ENCODE measurements at places on chromosomes 5 and 9.

GRCh38 chr5:80308526-80308925, 11.3 kb upstream of the SPZ1 start:
- DNase-seq: no peak

GRCh38 chr5:116359592-116359991, 215.0 kb downstream of the SEMA6A start:
- DNase-seq: no peak

GRCh38 chr9:17793713-17794622, 215.1 kb downstream of the SH3GL2 start:
- DNase-seq: peak; percentile 7

GRCh38 chr5:151080613-151081430, at the start of gene TNIP1:
Gene TNIP1, minus strand, starts transcription at chr5:151081034. Its CDS starts 15,939 bp downstream, at chr5:151065095.
- DNase-seq: peak; percentile 94

GRCh38 chr5:16961131-16961530, 25.0 kb upstream of the MYO10 start:
- no peak for DNase-seq

DNA sequence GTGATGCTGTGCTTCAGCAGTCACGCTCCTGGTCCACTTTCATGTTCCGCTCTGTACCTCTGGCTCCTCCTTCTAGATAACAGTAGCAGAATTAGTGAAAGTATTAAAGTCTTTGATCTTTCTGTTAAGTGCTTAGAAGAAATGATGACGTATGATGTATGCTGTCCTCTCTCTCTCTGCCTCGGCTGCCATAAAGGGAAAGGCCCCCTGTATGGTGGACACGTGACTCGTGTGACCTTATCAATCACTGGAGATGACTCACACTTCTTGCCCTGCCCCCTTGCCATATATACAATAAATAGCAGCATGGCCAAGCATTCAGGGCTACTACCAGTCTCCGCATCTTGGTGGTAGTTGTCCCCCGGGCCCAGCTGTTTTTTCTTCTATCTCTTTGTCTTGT, 100.3 kb downstream of the SYK start:
- DNase-seq: no peak

DNA sequence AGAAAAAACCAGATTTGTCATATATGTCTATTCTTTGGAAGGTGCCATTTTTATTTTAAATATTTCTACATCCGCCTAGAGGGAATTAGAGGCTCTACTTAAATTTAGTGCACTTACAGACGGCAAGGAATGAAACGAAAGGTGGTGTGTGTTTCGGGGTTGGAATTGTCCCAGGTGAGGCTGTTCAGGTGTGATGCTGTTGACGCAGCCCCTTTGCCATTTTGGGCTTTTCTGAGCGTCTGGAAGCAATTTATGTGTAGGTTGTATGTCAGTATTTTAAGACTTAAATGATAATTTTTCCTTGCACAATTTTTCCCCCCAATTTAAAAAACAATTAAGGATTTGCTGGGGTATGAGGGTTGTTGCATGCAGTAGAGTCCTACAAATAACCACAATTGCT, 2.0 kb downstream of the TENT4A start:
- no peak for DNase-seq

- no peak for DNase-seq
Observed at GRCh38 chr5:68894673-68895072, 199.1 kb upstream of the SLC30A5 start.

- DNase-seq: no peak
Observed at GRCh38 chr9:99638971-99639370, 182.7 kb upstream of the NR4A3 start.

- DNase-seq: no peak
Observed at GRCh38 chr5:166493612-166494011, 1797.8 kb upstream of the WWC1 start.

GRCh38 chr5:32339198-32339597, 26.5 kb upstream of the MTMR12 start:
- no peak for DNase-seq

GRCh38 chr9:93254806-93255493, 71.0 kb downstream of the WNK2 start:
- DNase-seq: no peak

DNA sequence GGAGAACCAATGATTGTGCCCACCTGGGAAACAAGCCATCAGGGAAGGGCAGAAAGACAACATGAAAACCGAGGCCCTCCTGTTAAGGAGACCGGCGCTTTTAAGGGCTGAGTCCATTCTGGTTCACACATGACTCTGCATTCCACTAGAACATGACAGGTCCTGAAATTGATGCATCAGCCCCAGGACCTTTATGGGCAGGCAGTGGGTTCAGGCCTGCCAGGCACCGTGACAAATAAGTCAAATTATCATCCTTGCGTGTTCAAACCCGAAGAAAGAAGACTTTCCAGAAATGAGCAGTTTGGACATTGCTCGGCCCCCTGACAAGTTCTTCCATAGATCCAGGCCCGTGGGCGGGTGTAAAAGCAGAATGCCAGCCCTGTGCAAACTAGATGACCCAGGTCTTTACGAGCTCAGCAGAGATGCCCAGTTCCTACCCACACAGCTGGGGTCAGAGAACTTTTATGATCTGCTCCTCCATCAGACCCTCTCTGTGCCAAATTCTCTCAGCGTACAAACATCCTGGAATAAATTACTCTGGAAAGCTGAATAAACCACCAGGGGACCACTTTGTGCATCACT, 295.5 kb upstream of the WWC1 start:
- no peak for DNase-seq

GRCh38 chr5:115686738-115687074, 60.9 kb upstream of the TMED7 start:
- no peak for DNase-seq

DNA sequence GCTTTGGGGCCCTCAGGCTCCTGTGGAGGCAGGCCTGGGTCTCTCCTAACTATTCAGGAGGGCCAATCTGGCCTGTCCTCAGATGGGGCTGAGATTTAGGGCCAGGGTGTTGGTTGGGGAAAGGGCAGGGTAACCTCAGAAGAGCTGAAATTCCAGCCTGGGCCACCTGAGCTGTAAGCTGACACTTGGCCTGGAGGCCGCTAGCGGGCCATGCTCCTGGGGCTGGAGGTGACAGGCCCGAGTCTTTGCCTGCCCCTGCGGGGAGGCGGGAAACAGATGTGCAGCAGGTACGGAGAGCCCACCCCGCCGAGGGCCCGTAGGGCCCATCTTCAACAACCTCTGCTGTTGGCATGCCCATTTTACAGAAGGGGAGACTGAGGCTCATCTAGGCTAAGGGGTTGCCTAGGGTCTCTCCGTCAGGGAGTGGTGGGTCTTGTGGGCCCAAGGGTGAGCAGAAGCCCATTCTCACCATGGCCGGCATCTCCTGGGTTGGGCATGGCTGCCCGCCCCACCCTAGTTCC, 69.5 kb downstream of the RXRA start:
- DNase-seq: no peak

DNA sequence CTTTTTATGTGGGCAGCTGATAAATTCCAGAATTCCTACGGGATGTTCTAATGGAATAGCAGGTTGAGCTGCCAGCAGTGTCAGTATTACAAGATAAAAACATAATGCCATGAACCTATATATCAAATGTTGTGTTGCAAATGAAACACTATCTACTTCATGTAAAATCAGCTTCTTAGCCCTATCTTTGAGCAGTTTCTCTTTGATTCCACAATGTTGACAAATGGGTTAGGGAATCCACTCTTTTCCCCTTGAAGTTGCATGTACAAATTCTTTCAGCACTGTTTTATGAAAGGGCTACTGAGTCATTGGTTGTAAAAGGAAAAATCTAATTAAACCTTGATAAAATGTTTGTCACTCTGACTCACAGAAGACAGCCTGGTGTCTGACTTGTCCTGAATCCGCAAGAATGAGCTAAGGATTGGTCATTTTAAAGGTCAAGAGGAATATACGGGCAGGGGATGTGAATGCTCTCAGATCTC, 950.6 kb upstream of the NUDT12 start:
- peak; percentile 79 for DNase-seq

DNA sequence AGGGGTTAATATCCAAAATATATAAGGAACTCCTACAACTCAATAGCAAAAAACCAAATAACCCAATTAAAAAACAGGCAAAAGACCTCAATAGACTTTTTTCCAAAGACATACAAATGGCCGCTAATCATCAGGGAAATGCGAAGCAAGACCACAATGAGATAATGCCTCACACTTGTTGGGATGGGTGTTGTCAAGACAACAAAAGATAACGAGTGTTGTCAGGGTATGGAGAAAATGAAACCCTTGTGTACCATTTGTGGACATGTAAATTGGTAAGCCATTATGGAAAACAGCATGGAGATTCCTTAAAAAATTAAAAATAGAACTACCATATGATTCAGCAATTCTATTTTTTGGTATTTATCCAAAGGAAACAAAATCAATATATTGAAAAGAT, 620.2 kb downstream of the ACTL7B start:
- no peak for DNase-seq

DNA sequence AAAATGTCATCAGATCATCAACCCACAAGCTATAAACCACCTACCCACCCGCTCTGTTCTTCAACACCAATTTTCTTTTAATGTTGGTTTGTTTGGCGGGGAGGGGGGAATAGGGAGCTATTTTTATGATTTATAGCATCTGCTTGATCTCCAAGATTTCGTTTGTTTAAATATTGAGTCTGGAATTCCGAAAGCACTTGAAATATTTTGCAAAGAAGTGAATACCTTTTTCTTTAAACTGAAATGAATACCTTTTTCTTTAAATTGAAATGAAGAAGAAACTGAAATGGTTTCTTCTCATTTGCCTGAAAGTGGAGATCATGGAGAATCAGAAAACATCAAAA, 49.0 kb upstream of the TENT2 start:
- no peak for DNase-seq

- DNase-seq: no peak
Observed at GRCh38 chr9:16000811-16001210, 448.0 kb downstream of the CCDC171 start.

- no peak for DNase-seq
Observed at GRCh38 chr5:59557572-59557971, 336.0 kb downstream of the PDE4D start.

GRCh38 chr9:89405826-89406225, 87.5 kb downstream of the SECISBP2 start:
- no peak for DNase-seq

- no peak for DNase-seq
Observed at GRCh38 chr5:2169850-2170760, 287.4 kb upstream of the IRX4 start.

- DNase-seq: no peak
Observed at GRCh38 chr5:39106322-39106721, 32.1 kb upstream of the RICTOR start.

GRCh38 chr5:113295111-113295539, 139.7 kb downstream of the TSSK1B start:
- no peak for DNase-seq

DNA sequence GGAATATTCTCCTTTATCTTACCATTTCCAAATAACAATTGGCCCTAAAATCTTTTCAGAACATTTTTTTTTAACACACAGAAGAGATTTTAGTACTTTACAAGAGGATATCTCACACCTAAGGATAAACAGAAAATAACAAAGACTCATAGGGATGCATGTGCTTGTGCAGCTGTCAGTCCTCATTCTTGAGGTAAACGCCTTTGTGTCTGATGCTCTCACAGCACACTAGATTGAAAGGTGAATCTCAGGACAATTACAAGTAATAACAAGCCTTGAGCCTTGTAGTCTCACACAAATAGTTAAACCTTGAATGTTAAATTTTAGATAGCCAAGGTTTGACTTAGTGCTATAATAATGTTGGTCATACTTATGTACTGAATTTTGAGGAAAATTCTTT, 439.2 kb downstream of the PTPRD start:
- no peak for DNase-seq

DNA sequence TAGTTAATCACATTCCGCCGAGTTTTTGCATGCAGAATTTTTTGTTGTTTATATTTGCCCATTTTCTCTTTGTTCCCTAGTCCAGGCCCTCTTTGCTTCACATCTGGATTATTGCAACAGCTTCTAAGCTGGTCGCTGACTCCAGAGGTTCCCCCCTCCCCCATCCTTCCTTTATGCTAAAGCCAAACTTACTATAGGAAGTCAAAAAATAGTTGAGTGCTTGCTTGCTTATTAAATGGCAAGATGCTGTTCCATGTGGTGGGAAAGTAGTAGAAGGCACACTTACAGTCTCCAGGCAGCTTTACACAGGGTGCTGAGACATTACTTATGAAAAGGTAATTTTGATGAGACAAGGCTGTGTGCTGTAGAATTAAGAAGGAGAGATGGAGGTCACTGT, 1.3 kb downstream of the ZBTB34 start:
- DNase-seq: no peak

GRCh38 chr5:61082516-61083280, 79.6 kb downstream of the SMIM15 start:
- no peak for DNase-seq

GRCh38 chr5:132808448-132808847, 4.7 kb upstream of the SOWAHA start:
- DNase-seq: no peak

- DNase-seq: peak; percentile 84
Observed at GRCh38 chr9:106916466-106917235, 53.7 kb downstream of the ZNF462 start.

DNA sequence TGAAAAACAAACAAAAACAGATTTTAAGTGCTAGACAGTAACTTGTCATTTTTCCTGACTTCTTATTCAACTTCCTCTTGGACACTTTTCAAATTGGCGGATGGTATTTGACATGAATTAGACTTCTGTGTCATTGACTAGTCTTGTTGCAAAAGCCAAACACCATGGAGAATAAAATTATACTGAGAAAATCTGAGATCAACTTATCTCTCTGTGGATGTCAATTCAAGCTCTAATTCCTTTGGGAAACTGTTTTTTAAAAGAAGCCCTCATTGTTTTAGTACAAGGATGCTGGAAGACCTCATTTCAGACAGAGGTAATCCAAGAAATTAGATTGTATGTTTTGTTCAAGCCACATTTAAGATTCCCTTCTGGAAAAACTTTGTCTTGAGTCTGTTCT, 831.0 kb downstream of the SEMA5A start:
- DNase-seq: no peak

- DNase-seq: no peak
Observed at GRCh38 chr5:20114526-20114925, 126.5 kb upstream of the CDH18 start.

- DNase-seq: no peak
Observed at GRCh38 chr5:32298059-32298415, 14.7 kb downstream of the MTMR12 start.

- DNase-seq: no peak
Observed at GRCh38 chr9:35958104-35958837, at the start of gene OR2S2. Gene OR2S2, minus strand, starts transcription at chr9:35958154. Its CDS starts 56 bp downstream, at chr9:35958098.

- no peak for DNase-seq
Observed at GRCh38 chr5:150556859-150557508, 49.1 kb downstream of the NDST1 start.

- DNase-seq: no peak
Observed at GRCh38 chr5:115594128-115595047, 7.9 kb downstream of the TICAM2 start.

DNA sequence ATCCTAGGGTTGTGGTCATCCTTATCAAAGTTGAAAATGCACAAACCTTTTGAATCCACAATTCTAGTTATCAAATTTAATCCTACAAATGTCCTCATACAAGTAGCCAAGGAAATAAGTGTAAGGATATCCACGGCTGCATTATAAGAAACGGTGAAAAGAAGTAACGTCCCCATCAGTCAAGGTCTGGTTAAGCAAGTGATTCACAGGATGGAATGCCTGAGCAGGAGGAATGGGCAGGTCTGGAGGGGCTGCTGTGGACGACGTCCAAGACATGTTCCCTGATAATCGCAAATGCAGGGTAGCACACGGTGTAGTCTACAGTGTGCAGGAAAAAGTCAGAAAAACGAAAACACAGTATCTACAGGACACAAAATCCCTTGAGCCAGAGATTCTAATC, 118.6 kb downstream of the ADAMTS2 start:
- no peak for DNase-seq

GRCh38 chr5:111681414-111682120, 75.4 kb downstream of the NREP start:
- no peak for DNase-seq

- DNase-seq: no peak
Observed at GRCh38 chr9:25917731-25918362, 239.6 kb upstream of the TUSC1 start.
